Activated CD8-positive, alpha-beta memory T cell treated with anti-CD3 and anti-CD28 coated beads for 24 hours (primary cell): ENCODE measurements at places on chromosomes 4 and X.

DNA sequence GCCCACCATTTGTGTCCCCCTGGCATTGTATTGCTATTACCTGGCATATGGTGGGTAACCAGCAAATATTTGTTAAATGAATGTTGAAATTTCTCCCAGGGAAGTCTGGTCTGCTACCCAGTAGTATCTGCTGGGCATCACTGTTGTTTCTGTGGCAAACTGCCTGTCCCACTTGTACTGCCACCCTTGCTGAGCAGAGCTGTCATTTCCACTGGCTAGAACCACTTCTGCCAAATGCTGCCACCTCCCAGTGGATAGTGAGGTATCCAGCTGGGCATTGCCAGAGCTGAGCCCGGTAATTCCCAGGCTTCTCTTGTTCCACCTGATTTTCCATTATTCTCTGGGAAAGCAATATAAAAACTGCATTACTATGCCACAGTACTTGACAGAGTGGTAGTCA lies 186.7 kb upstream of the NOCT start:
- DNase-seq: no peak

DNA sequence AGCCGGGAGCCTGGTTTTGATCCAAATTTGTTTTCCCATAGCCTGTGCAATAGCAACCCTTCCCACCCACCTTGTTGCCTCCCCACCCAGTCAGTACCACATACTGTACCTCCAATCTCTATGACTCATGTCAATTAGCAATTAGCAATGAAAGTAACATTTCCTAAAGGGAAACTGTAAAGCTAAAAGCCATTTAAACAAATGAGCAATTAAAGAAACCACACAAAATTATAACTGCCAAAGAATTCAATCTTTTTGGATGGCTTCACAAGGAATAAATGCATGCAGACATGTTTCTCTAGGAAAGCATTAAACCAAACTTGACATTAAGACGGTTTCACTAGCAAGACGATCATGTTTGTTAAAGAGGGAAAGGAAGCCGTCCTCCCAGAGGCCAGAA lies 169.0 kb upstream of the MAP3K15 start:
- DNase-seq: no peak

GRCh38 chr4:3311095-3311372 lies 18.2 kb downstream of the RGS12 start:
- DNase-seq: no peak

DNA sequence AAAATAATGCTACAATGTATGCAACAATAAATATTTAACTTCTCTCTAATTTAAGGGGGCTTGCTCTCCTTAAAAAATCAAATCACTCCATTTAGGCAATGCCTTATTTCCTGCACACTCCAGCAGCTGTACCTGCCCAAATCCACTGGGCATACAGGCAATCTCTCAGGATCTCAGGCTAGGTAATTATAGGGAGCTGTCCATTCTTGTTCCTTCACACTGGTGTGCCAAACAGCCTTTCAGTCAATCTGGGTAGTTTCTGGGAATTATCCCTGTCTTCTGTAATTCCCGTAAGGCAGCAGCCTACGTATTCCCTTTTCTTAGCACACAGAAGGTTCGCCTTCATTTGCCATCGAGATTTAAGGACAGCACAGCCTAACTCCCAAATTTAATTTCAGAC lies 922.6 kb upstream of the SLIT2 start:
- DNase-seq: no peak

- DNase-seq: no peak
Observed at GRCh38 chr4:146943691-146944375, 1.8 kb downstream of the TTC29 start.

DNA sequence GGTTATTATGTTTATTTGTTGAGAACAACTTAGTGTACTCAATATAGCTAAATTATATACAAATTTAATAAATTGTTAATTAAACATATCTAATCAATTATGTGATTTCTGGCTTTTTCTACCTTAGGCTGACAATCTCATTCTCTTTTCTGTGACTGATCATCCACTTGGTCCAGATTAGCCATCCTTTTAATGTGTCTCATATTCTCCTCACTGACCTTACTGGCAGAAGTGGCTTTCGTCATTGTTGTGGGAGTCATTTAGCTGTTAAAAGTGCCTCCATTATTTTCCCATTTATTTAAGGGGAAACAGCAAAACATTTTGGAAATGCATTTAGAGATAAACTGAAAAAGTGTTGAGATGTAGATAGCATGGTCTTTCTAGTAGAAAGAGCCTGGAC lies 172.2 kb downstream of the CCSER1 start:
- no peak for DNase-seq
